ENCODE measurements at places on chromosomes 7 and 10.

DNA sequence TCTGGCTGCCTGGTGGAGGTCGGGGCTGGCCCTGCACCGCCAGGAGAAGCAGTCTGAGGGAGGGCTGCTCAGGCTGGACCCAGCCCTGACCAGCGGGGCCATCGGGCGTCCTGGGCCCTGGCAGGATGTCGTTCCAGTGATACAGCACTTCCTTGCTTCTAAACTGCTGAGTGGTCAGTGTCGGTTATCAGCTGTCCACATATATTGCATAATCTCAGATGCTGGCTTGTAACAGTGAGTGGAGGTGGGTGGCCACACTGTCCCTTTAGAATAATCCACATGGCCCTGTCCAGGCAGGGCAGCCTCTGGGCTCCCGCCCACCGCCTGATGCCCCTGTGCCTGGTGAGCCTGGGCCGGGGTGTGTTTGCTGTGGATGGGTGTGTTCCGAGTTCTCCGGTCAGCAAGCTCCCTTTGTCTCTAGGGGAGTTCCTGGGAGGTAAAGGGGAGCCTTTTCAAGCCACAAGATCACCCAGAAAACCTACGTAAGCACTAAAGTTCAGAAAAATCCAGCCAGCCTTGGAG, 86.1 kb downstream of the LHPP start:
- DNase-seq = no peak

- no peak for DNase-seq
These were observed 118.3 kb downstream of the PPP1R17 start for GRCh38 chr7:31805209-31805818.

DNA sequence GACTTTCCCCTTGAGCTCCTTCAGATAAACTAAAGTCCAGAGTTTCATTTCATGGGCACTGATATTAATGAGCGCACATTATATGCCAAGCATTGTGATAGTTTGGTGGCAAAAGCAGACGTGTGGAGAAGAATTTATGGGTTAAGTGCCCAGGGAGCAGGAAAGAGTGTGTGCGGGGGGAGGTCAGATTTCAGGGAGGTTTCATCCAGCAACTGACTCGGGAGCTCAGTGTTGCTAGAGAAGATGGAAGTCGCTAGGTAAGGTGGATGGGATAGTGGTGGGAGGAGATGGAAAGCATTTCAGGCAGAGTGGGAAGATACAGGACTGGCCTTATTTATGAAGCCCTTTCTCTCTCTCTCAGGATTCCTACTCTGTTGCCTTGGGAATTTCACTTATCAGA, 223.0 kb downstream of the SNX10 start:
- no peak for DNase-seq

DNA sequence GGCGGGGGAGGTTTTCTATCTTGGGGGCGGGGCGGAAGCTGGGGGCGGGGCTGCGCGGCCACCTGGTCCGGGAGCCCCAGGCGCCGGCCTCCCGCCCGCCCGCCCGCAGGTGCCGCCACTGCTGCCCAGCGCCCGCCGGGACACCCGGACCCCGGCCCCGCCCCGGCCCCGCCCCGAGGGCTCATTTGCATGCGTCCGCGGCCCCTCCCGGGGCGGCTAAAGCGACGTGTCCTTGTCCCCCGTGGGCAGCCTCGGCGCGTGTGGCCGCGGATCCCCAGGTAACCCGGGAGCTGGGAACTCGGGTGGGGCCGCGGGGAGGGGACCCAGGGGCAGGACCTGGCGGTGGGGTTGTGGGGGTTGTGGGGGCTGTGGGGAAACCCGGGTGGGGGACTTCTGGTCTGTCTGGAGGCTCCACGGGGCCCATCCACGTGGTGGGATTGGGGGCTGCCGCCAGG, at the start of gene BHLHA15:
Gene BHLHA15 (plus strand): TSS at position 219 of the 455 bp plus-strand sequence. CDS start 871 bp downstream, outside the sequence.
- DNase-seq = no peak

GRCh38 chr10:18308600-18308999, 168.4 kb downstream of the CACNB2 start:
- peak; percentile 14 for DNase-seq

DNA sequence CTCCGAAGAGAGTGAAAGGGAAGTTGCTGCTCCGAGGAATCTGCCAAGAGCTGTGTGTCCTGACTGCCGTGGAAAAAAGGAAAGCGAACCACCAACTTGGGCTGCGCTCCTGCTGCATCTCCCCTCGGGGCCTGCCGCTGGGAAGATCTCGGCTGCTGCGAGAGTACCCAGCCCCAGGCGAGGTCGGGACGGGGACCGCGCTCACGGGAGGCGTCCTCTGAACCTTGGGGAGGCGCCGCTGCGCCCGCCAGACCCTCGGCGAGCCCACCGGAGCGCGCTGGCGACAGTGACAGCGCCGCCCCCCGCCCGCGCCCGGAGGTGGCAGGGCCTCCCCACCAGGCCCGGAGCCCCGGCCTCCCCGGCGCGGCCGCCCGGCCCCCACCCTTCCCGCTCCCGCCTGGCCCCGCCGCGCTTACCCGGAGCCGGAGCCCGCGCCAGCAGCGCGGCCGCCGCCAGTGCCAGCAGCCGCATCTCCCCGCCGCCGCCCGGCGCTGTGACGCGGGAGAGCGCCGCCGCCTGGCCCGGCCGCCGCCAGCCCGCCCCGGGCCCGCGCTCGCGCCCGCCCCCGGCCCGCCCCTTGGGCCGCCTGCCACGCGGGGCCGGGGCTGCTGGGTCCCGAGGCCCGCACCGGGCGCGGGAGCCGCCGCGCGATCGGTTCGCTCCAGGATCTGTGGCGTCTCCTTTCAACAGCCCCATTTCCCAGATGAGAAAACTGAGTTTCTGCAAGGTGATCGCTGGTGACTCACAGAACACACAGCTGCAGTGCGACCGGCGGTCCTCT, at the start of gene VSTM4:
Gene VSTM4 (minus strand): TSS at position 508 of the 781 bp plus-strand sequence. CDS start 37 bp downstream, at position 471.
- DNase-seq = no peak

DNA sequence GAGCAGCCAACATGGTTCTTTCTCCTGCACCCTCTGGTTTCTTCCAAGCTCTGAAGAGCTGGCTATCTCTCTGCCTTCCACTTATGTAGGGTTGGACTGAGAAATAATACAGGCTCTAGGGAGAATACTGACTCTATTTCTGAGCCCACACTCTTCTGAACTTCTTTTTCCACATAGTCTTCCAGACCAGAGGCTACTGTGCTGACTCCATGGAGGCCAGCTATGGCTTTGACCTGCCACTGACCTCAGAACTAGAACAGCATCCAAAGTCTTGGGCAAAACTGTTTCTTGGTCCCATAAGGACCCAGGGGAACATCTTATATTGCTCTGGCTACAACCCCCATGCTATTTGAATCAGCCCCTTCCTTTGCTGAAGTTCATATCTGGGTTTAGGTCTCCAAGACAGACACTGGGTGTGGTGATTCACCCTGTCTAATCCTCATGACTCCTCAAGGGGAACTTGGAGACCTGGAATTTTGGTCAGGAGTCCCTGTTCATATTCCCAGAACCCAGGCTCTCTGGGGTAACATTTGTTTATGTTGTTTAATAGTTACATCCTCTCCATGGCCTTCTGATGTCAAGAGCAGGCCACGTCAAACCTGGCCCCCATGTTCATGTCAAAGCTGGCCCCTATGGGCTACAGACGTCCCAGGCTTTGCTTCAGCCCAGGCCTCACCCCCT, 12.1 kb upstream of the PLAU start:
- no peak for DNase-seq

GRCh38 chr7:157832421-157832820, 495.6 kb downstream of the DNAJB6 start:
- DNase-seq = no peak

GRCh38 chr7:18844735-18845134, 272.7 kb downstream of the TWIST1 start:
- DNase-seq = no peak

DNA sequence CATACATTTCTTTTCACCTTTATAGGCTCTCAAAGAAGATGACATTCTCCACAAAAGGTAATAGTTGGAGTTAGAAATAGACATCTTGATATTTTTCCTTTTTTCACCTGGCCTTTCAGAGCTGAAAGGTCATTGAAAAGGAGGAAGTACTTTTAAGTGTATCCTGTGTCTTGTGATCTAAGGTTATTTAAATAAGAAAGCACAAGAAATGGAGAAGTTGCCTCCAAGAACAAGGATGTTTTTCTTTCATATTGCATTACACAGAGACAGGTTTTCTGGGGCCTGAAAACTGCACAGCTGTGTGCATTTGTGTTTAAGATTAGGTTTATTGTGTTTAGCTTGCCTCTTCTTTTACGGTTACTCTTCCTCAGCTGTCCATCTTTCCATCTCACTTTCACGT, 103.4 kb upstream of the SEMA3D start:
- DNase-seq = no peak

DNA sequence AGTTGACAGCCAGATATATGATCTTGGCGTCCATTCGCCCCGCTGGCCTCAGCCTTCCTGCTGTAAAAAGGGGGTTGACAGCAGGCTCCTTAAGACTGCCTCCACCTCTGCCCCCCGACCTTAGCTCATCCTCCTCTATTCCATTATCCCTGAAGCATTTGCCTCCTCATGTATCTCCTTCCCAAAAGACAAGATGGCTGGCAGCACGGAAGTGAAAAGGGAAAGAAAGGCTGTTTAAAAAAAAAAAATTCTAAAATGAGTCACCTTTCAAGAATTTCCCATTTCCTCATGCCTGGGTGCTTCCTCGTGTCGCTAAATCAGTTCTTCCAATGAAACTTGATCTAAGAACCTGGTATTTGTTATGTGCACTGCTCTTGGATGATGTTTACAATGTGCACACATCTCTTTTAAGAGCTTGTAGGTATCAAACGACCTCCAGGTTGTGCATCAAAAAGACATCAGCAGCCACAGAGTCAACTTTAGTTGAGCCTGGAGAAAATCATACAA, 1.7 kb downstream of the SCRN1 start:
- DNase-seq = no peak

DNA sequence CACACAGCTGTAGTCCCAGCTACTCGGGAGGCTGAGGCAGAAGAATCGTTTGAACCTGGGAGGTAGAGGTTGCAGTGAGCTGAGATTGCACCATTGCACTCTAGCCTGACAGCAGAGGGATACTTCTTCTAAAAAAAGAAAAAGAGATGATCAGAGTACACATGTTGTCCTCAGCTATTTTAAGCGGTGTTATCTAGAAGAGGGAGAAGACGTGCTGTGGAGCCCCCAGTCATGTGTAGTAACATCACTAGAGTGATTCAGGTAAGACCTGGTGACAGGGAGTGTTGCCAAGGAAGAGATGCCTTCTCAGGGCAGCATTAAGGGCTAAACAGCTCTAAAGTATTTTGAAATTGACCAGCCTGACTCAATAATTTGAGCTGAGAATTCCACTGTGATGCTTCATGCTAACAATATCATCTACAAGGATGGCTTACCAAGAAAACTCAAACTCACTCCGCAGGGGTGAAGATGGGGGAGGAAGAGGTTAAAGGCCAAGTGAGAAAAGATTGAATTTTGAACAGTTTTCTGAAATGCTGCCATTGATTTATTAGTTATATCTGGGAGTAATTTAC, 97.4 kb downstream of the KLF6 start:
- no peak for DNase-seq

GRCh38 chr7:28168393-28169158, 12.0 kb downstream of the JAZF1 start:
- DNase-seq = no peak

GRCh38 chr7:95479992-95480624, 5.6 kb upstream of the ASB4 start:
- DNase-seq = no peak

- no peak for DNase-seq
These were observed 37.6 kb downstream of the FAM204A start for GRCh38 chr10:118304521-118304920.

DNA sequence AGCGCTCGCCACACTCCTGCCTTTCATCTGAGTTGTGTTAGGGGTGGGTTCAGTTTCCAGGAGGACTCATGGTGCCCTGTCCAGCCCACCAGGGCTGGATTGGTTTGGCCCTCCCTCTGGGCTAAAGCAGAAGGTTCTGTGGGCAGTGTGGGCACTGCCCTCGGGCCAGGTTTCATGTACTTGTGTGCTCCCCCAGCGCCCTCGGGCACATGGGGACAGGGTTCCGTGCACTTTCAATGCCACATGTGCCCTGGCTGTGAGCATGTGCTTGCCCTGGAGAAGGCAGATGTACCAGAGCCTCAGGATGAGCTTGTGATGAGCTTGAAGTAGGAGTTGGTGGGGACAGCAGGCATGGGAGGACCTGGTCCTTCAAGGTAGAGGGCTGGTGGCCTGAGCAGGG, 35.6 kb upstream of the ZNF716 start:
- no peak for DNase-seq

- DNase-seq = no peak
These were observed 8.8 kb upstream of the ZNF248 start for GRCh38 chr10:37865957-37866803.

DNA sequence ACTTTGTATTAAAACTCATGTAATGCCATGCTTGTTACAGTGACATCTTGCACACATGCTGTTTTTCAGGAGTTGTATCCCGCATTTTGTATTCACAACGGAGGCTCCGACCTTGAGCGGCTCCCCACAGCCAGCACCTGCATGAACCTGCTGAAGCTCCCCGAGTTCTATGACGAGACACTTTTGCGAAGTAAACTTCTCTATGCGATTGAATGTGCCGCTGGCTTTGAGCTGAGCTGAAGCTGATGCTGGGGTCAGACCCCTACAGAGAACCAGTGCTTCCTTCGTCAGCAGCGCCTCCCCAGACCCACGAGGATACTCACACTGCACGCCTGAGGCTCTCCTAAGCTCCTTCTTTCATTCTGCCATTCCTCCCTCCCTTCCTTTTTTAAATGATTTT, 69.3 kb upstream of the DNAJB6 start:
- DNase-seq = no peak

DNA sequence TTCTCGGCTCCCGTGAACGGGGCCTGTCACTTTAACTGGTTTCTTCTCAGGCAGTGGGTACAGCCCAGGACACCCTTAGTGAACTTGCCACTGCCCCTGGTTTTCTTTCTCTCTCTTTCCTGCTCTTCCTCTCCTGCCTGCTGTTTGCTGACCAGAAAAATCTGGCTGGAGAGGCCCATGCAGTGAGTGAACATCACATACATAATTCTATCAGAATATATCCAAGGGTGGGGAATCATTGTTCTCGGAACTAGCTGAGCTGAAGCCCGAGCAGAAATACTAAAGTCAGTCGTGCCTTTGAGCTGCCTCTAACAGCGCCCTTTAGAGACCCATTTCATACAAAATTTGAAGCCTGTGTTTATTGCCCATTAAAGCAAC, 501.5 kb upstream of the GALNT17 start:
- no peak for DNase-seq

- DNase-seq = no peak
These were observed 22.4 kb upstream of the GDF10 start for GRCh38 chr10:47277352-47278151.

DNA sequence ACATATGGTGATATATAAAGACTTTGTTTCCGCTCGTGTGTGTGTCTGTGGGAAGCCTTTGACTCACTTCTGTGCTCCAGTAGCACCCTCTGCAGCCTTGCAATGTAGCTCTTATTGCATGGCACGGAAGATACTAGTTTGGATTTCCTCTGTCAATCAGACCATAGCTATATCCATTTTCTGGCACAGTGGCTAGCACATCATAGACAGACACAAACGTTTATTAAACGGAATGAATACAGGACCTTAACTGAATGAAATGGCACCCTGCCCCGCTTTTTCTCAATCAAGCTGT, 124.0 kb upstream of the PTPN20 start:
- DNase-seq = no peak

Measured in thoracic aorta (tissue), 2 donors.